ENCODE measurements at places on chromosomes 11 and 22.

GRCh38 chr22:19576460-19577421, 52.5 kb upstream of the CLDN5 start:
- DNase-seq, result peak; percentile 21

GRCh38 chr11:135075740-135076139, 663.7 kb upstream of the B3GAT1 start:
- peak; percentile 8 for DNase-seq

DNA sequence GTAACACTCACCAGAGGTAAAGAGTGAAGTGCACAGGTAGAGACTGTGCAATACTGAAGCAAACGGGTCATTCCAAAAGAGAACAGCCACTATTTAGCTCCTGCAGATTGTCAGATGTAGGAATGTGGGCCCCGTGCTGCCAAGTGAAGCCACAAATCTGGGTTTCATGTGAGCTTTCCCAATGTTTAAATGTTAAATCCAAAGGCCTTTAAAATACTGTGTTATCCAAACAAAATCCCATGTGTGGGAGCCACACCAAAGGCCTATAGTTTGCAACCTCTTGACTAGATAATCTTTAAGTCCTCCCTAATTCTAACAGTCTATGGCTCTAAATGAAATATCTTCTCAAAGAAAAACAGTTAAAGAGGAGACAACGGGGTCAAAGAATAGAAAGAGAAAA, 43.3 kb downstream of the RBFOX2 start:
- no peak for DNase-seq

- DNase-seq, result no peak
Measured at GRCh38 chr11:103494491-103494890, 385.3 kb downstream of the DYNC2H1 start.

DNA sequence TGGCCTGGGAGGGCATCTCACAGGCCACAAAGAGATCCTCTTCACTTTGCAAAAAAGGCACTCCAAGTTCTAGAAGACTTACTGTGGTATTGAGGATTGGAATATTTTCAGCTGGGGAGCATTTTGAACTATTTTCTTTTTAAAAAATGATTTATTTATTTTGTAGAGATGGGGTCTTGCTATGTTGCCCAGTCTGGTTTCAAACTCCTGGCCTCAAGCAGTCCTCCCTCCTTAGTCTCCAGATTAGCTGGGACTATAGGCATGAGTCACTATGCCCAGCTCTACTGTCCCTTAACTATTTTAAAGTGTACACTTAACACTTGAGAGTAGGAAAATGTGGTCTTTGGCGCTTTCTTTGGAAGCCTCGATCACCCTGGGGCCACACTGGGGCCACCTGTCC, 24.9 kb upstream of the DGCR8 start:
- no peak for DNase-seq

DNA sequence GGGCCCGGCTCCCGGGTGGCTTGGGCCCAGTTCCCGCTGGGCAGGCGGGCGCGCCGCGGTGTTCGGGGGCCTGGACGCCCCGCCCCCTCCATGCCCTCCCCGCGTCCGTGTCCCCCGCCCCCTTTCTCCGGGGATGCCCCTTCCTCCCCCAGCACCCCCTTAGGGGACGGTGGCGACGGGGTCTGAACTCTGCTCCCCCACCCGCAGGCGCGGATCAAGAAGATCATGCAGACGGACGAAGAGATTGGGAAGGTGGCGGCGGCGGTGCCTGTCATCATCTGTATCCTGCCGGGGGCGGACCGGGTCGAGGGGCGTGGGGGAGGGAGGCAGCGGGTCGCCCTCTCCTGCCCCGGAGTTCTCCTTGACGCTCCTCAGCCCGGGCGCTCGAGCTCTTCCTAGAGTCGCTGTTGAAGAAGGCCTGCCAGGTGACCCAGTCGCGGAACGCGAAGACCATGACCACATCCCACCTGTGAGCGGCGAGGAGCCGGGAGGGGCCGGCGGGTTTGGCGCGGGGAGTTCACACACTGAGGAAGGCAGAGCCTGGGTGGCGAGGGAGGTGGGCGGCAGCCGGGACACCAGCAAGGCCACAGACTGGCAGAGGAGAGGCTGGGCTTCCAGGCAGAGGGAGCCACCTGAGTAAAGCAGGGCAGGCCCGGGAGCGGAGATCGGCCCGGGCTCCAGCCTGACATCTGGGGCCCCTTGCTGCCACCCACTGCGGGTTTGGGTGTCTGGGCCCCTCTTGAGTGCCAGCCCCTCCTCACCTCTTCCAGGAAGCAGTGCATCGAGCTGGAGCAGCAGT, 546 bp downstream of the DRAP1 start:
- no peak for DNase-seq
